NCI-H1436 treated with DMSO at 0.1 percent for 48 hours (cell line): ENCODE measurements at places on chromosomes 4 and X.

DNA sequence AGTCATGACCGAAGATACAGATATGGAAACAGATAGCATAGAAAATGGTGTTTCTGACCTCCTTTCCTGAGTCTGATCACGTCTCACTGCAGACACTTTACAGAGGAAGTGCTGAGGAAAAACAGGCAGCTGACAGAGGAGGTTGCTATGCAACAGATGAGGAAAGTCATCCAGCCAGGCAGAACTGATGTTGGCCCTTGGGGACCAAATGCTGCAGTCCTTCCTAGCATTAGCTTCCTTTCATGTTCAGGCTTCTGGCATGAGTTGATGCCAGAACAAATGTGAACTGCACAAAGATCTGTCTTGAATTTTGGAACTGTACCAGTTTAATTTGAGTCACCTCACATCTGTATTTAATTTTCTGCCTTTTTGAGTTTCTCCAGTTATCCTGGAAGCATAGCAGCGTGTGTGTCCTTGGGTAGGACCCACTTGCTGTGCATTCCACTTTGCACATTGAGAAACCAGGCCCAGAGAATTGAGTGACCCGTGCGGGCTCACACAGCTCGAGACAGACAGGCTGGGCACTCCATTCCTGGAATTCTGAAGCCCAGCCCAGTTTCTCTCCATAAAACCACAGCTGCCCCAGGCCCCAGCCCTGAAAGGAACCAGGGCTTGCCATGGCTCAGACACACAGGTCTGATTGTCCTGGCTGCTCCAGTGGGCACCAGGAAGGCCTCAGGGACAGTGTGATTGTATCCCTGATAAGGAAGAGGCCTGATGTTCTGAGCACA is 1.4 kb upstream of the MAGED1 start:
- DNase-seq = no peak

GRCh38 chr4:31422006-31422405 is 701.8 kb downstream of the PCDH7 start:
- DNase-seq = no peak

- DNase-seq = no peak
Observed at GRCh38 chrX:49192722-49193328, 6.7 kb upstream of the PRICKLE3 start.

DNA sequence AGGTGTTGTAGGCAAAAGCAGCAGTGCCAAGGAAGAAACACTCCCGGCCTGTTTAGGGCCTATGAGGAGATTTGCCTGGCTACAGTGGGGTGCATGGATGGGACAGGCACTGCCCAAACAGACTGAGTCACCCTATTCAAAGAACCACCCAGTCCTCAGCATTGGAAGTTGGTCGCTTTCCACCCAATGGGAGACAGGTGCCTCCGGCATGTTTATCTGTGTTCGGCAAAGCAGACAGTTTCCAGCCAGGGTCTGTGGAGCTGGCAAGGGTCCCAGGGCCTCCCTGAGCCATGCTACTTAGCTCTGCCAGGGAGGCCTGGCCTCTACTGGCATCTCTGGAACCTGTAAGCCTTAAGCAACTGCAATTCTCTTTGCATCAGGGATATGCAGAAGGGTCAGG is 165.1 kb upstream of the ATP6AP2 start:
- no peak for DNase-seq

- no peak for DNase-seq
Observed at GRCh38 chrX:85114171-85114570, 110.5 kb downstream of the APOOL start.

GRCh38 chrX:100609591-100609990 is 24.9 kb downstream of the TNMD start:
- no peak for DNase-seq

DNA sequence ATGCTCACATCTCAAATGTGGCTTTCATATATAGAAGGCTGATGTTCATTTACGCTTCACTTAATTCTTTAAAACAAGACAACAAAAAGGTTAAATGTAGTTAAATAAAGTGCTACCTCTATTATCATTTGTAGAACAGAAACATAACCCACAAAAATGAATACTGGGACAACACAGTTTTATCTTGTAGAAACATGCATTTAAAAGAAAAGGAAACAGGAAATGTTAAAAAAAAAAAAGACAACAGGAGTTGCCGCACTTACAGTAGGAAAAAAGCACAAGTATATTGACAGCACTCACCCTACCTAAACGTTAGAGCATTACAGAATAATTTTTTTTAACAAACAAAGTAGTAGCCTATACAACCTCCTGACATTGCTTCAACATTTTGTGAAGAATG is 4.8 kb downstream of the THOC2 start:
- no peak for DNase-seq

GRCh38 chr4:175651756-175652310 is 160.2 kb downstream of the GPM6A start:
- DNase-seq = no peak

- DNase-seq = no peak
Observed at GRCh38 chr4:139367421-139368090, 65.3 kb upstream of the NDUFC1 start.

DNA sequence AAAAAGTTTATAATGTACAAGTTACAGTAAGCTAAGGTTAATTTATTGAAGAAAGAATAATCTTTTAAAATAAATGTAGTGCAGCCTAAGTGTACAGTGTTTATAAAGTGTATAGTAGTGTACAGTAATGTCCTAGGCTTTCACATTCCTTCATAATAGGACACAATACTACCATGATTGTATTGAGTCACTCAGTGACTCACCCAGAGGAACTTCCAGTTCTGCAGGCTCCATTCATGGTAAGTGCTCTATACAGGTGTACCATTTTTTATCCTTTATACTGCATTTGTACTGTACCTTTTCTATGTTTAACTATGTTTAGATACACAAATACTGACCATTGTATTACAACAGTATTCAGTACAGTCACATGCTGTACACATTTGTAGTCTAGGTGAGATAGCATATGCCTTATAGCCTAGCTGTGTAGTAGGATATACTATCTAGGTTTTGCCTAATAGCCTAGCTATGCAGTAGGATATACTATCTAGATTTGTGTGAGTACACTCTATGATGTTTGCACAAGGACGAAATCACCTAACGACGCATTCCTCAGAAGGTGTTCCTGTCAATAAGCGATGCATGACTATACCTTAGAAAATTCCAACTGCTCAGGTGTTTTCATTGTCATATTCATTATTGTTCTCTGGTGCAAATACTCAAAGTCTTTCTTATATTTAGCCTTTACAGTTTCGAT is 5.5 kb upstream of the TMEM255A start:
- no peak for DNase-seq

GRCh38 chrX:123971982-123972381 is 10.5 kb downstream of the STAG2 start:
- DNase-seq = no peak

GRCh38 chr4:101792056-101792590 is 1.6 kb downstream of the BANK1 start:
- no peak for DNase-seq

DNA sequence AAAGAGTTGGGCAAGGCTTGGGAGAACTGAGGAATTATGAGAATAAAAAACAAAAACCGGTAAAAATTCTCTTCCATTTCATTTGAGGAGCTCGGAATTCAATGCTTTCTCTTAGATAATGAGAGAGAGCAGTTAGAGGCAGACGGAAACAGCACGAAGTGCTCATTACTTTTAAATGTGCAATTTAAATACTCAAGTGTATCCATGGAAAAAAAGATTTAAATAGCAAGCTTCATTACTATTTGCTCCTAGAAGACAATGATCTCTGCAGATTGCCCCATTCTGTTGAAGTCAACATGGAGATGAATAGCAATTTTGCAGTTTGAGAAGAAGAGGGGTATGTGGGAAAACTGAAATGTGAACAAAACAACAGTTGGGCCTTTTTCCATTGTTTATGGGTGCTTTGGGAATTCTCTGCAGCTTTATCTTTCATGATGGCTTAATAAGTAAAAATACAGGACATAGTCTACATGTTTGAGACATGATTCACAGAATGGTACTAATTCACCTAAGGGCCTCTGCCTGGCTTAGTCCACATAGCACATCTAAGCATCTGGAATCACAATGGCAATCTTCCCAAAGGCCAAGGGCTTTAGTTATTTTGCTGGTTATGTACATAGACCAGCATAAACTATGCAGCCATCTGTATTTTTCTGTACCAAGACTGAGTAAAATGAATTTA is 512.7 kb upstream of the FAT1 start:
- no peak for DNase-seq

DNA sequence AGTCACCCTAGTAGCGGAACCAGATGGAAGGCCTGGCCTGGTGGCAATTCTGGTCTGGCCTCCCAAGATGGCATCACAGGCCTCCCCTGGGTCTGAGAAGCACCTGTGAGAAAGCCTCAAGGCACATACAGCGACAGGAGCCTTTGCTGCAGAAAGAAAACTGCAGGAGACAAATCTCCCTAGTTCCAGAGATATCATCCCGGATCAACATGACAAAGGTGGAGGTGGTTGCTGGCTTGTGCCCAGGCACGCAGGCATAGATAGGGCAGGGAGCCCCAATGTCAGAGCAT is 93.6 kb downstream of the BCOR start:
- DNase-seq = no peak

DNA sequence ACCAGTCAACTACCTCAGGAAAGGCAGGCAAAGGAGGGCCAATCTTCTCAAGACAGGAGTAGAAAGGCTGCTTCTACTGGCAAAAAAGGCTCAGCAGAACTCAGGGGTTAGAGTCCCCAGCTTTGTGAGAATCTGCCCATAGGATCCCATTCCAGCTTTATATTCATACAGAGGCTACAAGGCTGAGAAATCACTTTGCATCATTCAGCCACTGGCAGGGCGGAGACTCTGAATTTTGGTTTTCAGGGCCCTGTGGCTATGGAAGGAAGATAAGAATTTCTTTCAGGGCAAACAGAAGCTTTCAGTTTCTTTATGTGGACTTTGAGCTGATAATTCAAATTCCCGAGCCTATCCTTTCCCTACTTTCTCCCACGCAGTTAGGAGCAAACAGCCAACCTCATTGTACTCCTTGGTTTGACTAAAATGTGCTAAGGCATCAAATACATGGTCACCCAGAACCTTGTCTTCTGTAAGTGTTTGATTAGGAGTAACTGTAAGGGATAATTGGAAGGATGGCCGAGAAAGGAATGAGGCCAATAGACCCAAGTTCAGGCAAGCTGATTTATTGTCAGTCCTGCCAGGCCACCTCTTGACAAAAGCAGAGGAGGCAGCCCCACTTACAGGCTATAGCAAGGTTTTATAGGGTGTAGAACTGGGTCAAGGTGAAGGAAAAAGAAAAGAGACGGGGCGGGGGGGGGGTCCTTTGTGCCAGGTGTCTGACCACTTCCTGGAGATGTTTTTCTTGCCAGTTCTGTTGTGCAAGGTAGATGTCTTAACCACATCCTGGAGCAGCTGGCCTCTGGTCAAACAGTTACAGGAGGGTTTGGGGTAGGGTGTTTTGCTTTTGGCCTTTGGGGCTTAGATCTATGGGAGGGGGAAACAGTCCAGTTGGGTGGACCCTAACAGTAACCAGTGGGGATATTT is 165.3 kb upstream of the PPP1R2C start:
- no peak for DNase-seq

GRCh38 chr4:123830930-123831329 is 434.3 kb downstream of the SPRY1 start:
- no peak for DNase-seq

DNA sequence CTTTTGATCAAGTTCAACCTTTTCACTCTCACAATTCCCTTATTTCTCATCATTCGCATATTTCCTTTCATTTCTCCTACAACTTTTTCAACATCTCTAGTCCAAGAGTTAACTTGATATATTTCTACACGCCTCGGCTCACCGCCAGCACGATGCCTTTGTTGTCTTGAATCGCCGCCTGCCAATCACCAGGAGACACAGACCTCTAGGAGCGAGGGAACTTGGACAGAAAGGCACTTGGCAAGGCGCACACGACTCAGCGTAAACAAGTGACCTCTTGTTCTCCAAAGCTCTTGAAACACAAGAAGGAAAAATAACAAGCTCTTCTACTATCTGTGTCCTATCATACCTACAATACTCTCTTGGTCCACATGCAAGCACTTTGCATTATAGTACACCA is 27.1 kb upstream of the RBMX start:
- DNase-seq = no peak

DNA sequence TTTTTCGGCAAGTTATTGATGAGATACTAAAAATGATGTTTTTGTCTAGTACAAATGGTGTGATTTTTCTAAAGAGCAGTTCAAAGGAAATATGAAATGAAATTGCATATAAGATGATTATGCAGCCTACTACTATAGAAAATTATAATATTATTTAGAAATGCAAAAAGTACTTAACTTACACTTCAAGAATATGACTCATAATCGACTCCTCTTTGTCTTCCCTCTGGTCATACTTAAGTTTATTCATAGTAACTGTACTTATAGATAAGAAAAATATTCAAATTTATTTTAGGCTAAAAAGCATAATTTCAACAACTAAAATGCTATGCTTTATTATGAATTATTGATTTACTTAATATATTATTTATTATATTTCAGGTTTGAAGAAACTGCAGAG is 33.2 kb downstream of the CEP44 start:
- no peak for DNase-seq

DNA sequence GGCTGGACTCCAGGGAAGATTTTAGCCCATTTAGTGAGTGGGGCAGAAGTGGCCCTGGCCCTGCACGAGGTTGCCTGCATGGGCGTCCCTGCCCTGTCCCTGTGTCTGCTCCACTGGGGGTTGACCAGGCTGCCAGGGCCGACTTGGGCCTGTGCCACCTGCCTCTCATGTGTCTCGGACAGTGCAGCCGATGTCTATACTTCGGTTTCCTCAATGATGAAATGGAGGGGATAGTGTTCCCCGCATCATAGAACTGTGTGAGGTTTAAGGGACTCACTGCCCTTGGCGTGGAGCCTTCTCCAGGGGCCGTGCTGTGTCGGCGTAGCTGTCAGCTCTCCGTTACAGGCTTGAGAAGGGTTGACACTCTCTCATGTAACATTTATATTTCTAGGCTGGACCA is 27.0 kb upstream of the MSANTD1 start:
- no peak for DNase-seq

DNA sequence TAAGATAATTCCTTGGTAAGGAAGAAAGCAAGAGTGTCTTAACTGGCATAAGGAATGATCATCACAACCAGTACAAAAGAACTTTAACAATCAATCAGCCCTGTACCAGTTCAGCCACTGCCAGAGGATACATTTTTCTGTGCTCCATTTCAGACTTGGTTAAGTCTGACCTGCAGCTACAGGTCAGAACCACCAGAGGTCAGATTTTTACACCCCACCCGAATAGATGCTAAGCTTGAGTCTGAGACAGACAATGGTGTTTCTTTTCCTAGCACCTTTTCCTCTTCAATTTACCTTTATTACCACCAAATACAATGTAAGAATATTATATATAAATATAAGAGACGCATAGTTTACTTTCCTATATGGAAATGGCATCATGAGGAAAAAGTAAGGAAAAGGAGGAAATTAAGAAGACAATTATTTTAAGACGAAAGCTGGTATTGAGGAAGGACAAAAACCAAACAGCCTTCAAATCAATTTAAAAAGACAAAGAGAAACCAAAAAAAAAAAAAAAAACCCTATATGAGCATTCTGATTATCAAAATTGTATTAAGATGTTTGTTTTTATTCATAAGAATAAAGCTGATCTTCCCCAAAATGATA is 215.3 kb upstream of the TTC29 start:
- DNase-seq = no peak

GRCh38 chrX:8044947-8045346 is 117.7 kb upstream of the PNPLA4 start:
- no peak for DNase-seq
